ENCODE measurements at places on chromosomes 3 and 15.

- DNase-seq = no peak
Measured at GRCh38 chr15:71226536-71227455, 111.5 kb downstream of the THSD4 start.

GRCh38 chr3:119069725-119070124, 35.1 kb upstream of the IGSF11 start:
- no peak for DNase-seq

- DNase-seq = no peak
Measured at GRCh38 chr15:63441266-63441665, 59.6 kb upstream of the CA12 start.

DNA sequence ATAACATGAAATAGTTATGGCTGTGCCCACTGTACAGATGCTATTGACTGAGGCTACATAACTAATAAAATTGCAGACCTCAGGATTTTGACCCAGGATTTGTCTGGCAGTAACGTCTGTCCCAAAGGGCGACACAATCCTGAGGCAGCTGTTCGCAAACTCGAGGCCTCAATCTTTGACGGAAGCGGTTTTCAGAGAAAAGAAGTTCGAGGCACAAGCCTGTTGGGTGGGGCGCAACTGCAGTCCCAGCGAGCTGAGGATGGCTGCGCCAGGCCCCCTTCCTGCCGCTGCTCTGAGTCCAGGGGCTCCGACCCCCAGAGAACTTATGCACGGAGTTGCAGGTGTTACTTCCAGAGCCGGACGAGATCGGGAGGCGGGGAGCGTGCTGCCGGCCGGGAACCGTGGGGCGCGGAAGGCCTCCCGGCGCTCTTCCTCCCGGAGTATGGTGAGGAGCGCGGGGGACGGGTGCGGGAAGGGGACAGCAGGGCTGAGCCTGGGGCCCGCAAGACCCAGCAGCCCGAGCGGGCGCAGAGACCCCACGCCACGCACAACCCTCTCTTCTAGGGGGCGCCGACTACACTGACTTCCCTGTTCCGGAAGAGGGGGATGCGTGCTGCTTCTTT, at the start of gene PARP15:
TSS of gene PARP15 (plus strand) at position 242 of the 623 bp plus-strand sequence. CDS start at position 260, 18 bp downstream.
- no peak for DNase-seq

DNA sequence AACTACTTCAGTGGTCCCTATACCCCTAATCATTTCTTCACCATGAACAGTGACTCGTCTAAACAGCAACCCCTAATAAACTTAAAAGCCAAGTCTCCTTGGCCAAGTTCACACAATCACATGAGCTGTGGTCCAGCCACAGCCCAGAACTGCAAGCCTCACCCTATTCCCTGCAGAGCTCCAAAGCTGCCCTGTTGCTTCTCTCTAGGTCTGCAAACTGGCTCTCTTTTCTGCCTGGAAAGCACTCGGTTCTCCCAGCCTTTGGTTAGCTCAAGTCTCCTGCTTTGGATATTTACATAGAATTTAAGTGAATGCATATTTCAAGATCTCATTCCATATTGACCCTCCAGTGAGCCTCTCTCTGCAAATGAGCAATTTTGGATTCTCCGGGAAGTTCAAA, 107.0 kb downstream of the TOP2B start:
- no peak for DNase-seq

- DNase-seq = no peak
Measured at GRCh38 chr3:166685246-166685645, 694.9 kb downstream of the ZBBX start.

GRCh38 chr15:50774450-50774849, 8.9 kb upstream of the SPPL2A start:
- no peak for DNase-seq

- DNase-seq = no peak
Measured at GRCh38 chr15:29005931-29006330, 120.2 kb downstream of the APBA2 start.

DNA sequence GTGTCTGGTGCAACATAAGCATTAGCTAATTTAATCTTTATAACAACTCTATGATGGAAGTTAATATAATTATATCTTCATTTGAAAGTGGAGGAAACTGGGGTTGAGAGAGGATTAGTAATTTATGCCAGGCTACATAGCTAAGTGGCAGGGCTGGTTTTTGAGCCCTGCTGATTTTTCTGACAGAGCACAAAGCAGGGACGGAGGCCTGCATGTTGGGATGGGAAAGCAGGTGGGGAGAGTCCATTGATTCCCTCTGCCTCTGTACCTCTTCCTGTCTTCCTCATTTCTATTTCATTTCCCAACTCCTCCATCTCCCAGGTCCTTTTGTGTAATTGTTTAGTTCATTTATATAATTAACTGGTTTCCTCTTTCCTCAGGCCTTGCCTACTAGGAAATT, 251.6 kb upstream of the ZPLD1 start:
- no peak for DNase-seq

DNA sequence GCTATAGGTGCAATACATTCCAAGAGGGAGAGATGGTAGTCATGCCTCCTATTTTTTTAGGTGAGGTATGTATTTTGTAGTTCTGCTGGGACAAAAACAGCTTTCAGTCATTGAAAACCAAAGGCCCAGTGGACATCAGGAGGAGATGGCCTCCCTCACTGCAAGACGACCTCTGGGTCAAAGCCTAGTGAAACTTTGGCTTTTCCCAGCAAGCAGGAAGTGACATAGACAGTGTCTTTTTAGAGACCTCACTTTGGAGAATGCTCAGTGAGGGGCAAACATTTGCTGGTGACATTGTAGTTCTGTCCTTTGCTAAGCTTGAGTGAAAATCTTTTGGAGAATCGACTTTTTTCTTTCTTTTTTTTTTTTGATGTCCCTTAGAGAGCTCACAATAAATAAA, 27.3 kb downstream of the LIPC start:
- no peak for DNase-seq

DNA sequence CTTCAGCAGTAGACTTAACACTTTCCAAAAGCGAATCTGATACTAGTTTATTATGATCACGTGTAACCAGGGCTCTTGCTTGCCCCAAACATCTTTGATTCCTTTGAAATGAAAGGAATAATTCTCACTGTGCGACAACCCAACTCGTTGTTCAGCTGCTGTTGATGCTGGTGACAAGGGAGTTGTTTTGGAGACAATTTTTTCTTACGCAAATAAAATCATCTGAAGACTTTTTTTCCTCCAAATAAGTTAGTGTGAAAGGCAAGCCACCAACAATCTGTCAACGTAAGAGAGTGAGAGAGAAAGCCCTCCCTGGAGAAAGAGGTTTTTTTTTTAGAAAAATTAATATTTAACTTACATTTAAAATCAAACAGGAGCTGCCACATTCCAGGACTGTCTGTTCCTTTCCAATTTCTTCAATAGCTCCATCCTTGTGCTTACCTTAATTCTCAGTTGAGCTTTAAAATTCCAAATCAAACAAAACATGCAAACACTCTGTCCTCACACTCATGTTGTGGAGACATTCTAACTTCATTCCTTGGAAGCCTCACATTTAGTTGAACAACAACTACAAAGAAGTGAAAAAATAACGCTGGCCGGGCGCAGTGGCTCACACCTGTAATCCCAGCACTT, 4.9 kb upstream of the P3H2 start:
- DNase-seq = no peak

DNA sequence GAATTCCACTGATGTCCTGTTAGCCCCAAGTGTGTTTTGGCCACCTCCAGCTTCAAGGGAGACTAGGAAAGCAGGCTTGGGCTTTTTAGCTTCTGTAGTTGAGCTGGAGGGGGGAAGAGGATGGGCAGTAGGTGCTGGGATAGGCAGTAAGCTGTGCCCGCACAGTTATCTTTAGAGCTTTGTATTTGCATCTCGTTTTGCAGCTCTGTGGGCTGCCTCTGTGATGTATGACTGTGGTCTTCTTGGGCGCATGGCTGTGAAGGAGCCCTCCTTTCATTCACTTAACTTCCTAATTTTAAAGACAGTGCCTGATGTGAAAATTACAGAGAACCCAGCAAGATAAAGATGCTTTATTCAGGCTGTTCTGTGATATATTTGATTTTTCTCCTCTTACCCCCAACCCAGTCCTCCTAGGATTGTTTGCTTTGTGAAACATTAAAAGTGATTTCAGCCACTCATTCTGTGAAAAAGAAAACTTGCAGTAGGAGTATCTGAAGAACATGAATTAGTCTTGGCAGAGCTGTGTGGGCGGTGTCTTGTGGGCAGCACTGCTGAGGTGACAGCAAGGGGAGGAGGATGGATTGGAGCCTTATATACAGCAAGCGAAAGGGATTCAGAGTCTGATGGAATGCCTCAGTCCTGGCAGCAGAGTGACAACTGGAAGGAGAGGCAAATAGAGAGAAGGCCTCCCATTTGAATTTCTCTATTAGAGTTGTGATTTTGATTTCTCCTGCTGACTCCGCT, 74.3 kb downstream of the LARS2 start:
- DNase-seq = no peak

DNA sequence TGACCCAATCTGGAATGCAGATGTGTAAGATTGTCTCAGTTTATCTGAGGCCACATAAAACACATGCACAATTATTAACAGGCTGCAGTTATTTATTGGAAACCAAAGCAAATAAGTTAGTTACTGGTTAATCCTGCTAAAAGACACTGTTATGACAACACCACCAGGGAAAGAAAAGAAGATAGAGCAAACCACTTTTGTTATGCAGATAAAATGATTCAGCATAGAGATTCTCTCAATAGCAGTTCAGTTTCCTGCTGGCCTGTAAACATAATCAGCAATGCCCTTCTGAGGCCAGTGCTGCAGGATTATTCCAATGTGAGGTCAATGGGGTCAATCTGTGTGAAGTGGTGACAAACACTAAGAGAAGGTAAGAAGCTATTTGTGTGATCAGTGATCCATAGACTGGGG, 244.4 kb downstream of the ZBTB20 start:
- DNase-seq = no peak

GRCh38 chr15:92044203-92044909, 190.8 kb downstream of the SLCO3A1 start:
- DNase-seq = no peak

GRCh38 chr3:11199902-11200845, 45.9 kb downstream of the HRH1 start:
- no peak for DNase-seq

GRCh38 chr3:150054635-150055034, 83.9 kb upstream of the PFN2 start:
- no peak for DNase-seq

DNA sequence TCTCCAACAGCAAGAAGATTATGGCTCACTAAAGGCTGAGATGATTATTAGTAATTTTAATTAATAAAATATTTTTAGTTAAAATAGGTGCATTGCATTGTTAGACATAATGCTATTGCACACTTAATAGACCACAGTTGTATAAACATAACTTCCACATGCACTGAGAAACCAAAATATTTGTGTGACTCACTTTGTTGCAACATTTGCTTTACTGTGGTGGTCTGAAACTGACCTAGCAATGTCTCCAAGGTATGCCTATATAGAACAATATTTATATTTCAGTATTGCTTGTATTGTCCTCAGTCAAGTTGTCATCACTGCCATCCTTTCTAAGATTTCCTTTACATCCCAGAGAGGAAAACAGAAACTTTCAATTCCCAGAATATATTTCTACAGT, 1215.2 kb downstream of the SI start:
- DNase-seq = no peak

DNA sequence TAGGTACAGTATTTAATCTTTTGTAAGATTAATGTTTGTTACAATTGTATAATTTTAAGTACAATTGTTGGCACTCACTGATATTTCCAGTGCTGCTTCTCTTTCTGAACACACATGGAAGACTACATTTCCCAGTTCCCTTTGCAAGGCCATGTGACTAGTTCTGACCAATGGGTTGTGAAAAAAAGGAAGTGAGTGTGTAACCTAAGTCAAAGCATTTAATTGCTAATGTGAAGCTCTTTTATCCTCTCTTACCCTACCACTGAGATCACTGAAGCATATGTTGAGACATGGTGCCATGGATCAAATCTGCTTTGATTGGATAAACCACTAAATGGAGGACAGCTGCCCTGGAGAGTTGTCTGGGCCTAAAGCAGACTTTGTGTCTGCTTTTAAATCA, 83.9 kb upstream of the PLXND1 start:
- DNase-seq = peak; percentile 14

Data from hypothalamus (tissue), 51 donors.